ENCODE measurements at places on chromosomes 3 and 15.

GRCh38 chr3:13367728-13368127, 52.4 kb downstream of the NUP210 start:
- H3K4me3 ChIP-seq: no peak overlapping the region
- H3K36me3 ChIP-seq: peaks cover 22% of the 10 kb centered on the region
- H3K27me3 ChIP-seq: no peaks in the 10 kb centered on the region
- no peak for DNase-seq

- H3K4me1 ChIP-seq: peaks cover 5% of the 10 kb centered on the region
- no peak overlapping the region for H3K27ac ChIP-seq
- peaks cover 97% of the 10 kb centered on the region for H3K27me3 ChIP-seq
Measured at GRCh38 chr3:122183893-122184590, 574 bp downstream of the CASR start.

DNA sequence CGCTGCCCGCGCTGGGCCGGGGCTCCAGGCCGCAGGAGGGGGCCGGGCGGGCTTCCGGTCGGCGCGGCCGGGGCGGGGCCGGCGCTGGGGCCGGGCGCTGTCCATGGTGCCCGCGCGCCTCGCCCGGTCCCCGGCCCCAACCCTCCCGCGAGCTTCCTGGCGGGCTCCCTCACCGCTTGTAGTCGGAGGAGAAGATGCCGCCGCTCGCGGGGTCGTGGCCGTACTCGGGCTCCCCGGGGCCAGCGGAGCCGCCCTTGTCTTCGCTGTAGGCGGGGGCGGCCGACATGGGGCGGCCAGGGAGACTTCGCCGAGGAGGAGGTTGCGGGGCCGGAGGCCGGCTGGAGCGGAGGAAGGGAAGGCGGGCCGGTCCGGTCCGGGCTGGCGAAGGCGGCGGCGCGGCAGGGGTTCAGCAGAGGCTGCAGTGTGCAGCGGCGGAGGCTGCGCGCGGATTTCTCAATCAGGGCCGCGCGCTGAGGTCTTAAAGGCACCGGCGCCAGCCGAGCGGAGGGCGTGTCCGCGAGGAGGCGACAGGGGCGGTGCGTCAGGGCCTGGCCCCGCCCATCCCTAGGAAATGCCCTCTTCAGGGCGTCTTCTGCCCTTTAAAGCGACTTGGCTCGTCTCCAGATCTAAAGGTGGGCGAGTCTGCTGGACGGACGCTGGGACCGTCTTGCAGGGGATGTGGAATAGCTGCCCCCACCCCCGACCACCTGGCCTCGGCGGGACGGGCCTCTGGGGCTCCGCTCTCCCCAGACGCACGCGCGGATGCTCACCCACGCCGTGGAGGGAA, at the start of gene AP3B2:
TSS of gene AP3B2 (minus strand) at position 455 of the 787 bp plus-strand sequence. CDS start at position 286, 169 bp downstream.
- peak; percentile 62 for DNase-seq
- H3K27me3 ChIP-seq: peaks cover 10% of the 10 kb centered on the region
- peak within 1 kb of the TSS; percentile 88 for H3K4me3 ChIP-seq
- H3K4me1 ChIP-seq: peaks cover 6% of the 10 kb centered on the region

DNA sequence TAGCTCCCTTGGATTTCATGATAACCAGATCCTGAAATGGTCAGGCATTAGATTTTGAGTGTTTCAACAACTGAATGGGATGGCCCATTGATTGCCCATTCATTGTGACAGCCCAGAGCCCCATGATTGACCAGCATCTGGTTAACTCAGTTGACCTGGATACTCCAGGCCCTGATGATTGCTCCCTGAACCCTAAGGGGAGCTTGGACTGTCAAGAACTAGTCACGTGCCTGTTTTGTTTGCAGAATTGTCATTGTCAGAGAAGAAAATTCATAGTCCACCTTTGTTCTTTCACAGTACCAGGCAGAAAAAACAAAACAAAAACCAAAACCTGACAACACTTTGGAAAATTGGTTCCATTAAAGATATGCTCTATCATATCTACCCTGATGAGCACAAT, 241.3 kb upstream of the ONECUT1 start:
- H3K27ac ChIP-seq: no peak overlapping the region
- H3K27me3 ChIP-seq: no peaks in the 10 kb centered on the region
- no peaks in the 10 kb centered on the region for H3K36me3 ChIP-seq
- no peaks in the 10 kb centered on the region for H3K4me1 ChIP-seq
- no peak overlapping the region for H3K4me3 ChIP-seq

GRCh38 chr3:13139471-13140065, 66.3 kb upstream of the IQSEC1 start:
- H3K27me3 ChIP-seq: peaks cover 19% of the 10 kb centered on the region
- no peak overlapping the region for H3K27ac ChIP-seq
- no peaks in the 10 kb centered on the region for H3K36me3 ChIP-seq
- no peak overlapping the region for H3K4me3 ChIP-seq

GRCh38 chr15:57961919-57962318, 103.6 kb downstream of the ALDH1A2 start:
- H3K4me3 ChIP-seq: no peak overlapping the region
- no peaks in the 10 kb centered on the region for H3K36me3 ChIP-seq
- H3K27me3 ChIP-seq: no peaks in the 10 kb centered on the region
- no peaks in the 10 kb centered on the region for H3K4me1 ChIP-seq
- DNase-seq: no peak

Data from neural crest cell (in vitro differentiated cells).